Naive thymus-derived CD4-positive, alpha-beta T cell (primary cell): ENCODE measurements at places on chromosomes 6 and 20. TPM values are rescaled to one million over a fixed set of nuclear protein-coding genes. Genes with fewer than 3 reads are reported as not detected.
A peak's percentile ranks its signal among the peaks of the same experiment; 100 is the strongest.

GRCh38 chr6:7143476-7143974, 35.8 kb downstream of the RREB1 start:
- H3K27ac ChIP-seq, result peak overlapping the region; percentile 8
- peaks cover 46% of the 10 kb centered on the region for H3K4me1 ChIP-seq
- DNase-seq, result no peak
- peaks cover 4% of the 10 kb centered on the region for H3K36me3 ChIP-seq
- H3K27me3 ChIP-seq, result no peaks in the 10 kb centered on the region

The ACSS1 gene
- total RNA-seq, result 37.1 and 38.4 TPM in 2 replicates

- no peak overlapping the region for H3K27ac ChIP-seq
- H3K4me1 ChIP-seq, result no peaks in the 10 kb centered on the region
- H3K36me3 ChIP-seq, result no peaks in the 10 kb centered on the region
- no peak for DNase-seq
These were observed 148.1 kb downstream of the TAF4 start for GRCh38 chr20:61917474-61918145.

- no peaks in the 10 kb centered on the region for H3K36me3 ChIP-seq
- no peaks in the 10 kb centered on the region for H3K4me1 ChIP-seq
- no peaks in the 10 kb centered on the region for H3K27me3 ChIP-seq
These were observed 9.1 kb upstream of the TLDC2 start for GRCh38 chr20:36866681-36867495.

DNA sequence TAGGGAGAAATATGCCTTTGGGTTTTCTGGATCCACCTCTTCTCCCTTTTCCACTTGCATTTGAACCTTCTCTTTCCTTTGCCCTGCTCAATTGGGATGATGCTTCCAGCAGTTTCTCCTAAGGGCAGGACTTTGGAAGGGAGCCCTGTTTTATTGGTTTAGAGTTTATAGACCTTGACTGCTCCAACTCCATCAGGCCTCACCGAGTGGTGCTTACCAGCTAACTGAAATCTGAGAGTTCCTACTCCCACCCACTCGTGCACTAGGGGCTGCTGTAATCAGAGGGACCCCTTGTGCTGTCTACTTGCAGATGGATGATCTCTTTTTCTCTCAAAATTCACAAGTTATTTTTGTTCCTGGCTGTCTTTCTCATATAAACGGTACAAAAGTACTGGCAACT, 121.3 kb upstream of the SLC22A16 start:
- no peak for DNase-seq
- no peaks in the 10 kb centered on the region for H3K27me3 ChIP-seq
- no peaks in the 10 kb centered on the region for H3K36me3 ChIP-seq
- H3K4me1 ChIP-seq, result no peaks in the 10 kb centered on the region

GRCh38 chr20:53750827-53751619, 157.4 kb upstream of the ZNF217 start:
- peaks cover 53% of the 10 kb centered on the region for H3K4me1 ChIP-seq
- no peaks in the 10 kb centered on the region for H3K36me3 ChIP-seq
- no peak overlapping the region for H3K4me3 ChIP-seq
- no peaks in the 10 kb centered on the region for H3K27me3 ChIP-seq
- peak; percentile 42 for DNase-seq

DNA sequence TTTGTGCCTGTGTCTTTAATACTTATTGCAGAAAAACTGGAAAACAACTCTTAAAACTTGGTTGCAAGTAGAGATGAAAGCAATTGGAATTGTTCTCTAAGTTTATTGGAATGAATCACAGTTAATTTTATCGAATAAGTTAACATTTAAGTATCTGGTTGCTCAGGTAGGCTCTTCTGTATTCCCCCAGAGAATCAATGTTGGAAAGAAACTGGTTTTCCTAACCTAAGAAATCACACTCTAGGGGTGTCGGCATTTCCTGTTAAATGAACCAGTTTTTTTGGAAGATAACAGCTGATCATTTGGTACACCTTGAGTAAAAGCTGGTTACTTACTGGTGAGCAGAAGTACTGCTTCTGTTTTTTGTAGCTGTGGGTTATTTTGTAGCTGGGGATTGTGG, 5.2 kb downstream of the TFAP2C start:
- no peak overlapping the region for H3K4me3 ChIP-seq
- DNase-seq, result no peak
- no peaks in the 10 kb centered on the region for H3K4me1 ChIP-seq
- H3K27me3 ChIP-seq, result peaks cover 7% of the 10 kb centered on the region

DNA sequence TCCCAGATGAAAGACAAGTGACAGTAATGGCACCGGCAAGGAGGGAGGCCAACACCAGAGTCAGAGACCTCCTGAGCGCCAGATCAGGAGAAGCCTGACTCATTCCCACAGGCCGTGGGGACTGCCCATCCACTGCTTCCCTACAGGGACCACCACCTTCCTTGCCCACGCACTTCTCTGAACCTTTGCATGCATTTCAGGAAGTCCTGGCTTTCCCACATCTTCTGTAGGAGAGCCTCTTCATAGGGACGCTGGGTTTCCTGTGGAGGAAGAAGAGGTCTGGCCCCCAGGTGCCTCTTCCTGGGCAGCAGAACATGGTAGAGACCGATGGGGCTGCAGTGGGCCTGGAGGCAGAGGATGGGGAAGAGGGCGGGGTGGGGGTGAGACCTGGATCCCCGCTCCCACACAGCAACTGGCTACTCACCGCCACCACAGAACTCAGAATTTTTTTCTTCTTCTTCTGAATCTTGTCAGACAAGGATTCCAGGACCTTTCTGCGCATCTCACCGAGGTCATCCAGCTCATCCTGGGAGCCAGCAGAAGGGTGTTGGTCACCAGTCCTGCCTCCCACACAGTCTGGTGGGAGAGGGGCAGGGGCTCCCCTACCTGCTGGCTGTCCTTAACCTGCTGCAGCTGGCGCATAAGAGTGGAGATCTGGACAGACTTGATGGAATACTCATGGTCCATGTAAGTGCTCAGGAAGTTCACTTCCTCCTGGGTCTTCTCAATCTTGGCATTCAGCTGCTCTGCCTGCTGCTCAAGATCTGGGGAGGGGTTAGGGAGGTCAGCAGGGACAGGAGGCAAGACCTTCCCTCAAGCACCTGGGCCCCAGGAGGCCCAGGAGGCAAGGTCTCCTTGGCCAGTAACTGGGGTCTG, 13.7 kb downstream of the C20orf96 start:
- no peaks in the 10 kb centered on the region for H3K27me3 ChIP-seq
- no peaks in the 10 kb centered on the region for H3K4me1 ChIP-seq
- no peaks in the 10 kb centered on the region for H3K36me3 ChIP-seq
- H3K4me3 ChIP-seq, result no peak overlapping the region
- H3K27ac ChIP-seq, result no peak overlapping the region
- no peak for DNase-seq

DNA sequence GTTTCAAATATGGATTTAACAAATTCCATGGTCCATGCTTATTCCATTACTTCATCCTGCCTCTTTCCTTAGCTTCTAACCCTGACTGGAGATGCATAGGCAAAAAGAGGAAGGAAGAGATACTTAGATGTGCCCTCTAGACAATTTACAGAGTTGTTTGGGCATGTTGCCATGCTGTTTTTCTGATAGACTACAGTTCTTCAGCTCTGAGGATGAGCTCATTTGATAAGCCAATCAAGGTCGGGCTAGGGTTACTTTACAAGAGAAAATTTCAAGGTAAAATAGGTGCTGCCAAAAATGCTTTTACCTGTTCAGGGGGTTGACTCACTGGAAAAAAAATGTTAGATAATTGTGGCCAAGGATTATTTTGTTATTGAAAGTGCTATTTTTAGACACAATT, 5.9 kb downstream of the HCRTR2 start:
- H3K27me3 ChIP-seq, result no peaks in the 10 kb centered on the region
- H3K4me1 ChIP-seq, result no peaks in the 10 kb centered on the region
- no peak overlapping the region for H3K4me3 ChIP-seq
- DNase-seq, result no peak

The PLCB4 gene
- total RNA-seq, result not detected in 2 replicates

DNA sequence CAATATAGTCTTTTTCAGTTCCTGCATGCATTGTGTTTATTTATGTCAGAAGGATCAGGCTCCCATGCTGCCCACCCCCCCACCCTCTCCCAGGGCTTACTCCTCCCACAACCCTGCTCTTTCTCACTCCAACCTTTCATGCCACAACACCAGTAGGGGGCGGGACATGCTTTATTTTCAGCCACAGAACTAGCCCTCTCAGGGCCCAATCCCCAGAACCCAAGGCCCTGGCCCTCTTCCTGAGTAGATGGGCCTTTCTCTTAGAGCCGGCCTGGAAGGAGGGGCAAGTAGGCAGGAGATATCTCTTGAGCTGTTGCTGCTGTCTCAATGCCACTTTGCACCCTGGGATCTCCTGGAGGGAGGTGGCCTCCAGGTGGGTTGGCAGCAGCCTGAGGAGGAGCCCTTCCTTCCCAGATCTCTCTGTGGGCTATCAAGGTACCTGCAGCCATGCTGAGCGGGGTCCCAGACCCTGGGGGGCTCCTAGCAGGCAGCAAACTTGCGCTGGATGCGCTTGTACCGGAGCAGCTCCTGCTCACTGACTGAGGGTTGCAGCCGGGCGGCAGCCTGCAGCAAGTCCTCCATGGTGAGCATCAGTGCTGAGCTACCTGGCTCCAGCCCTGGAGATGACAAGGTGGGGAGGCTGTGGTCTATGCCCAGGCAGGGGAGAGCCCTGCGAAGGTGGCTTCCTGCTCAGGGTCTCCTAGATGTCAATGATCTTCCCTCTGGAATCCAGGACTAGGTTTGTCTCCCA, 3.5 kb downstream of the GNMT start:
- DNase-seq, result peak; percentile 36
- no peak overlapping the region for H3K4me3 ChIP-seq
- H3K27me3 ChIP-seq, result no peaks in the 10 kb centered on the region
- H3K4me1 ChIP-seq, result peaks cover 5% of the 10 kb centered on the region
- no peak overlapping the region for H3K27ac ChIP-seq

DNA sequence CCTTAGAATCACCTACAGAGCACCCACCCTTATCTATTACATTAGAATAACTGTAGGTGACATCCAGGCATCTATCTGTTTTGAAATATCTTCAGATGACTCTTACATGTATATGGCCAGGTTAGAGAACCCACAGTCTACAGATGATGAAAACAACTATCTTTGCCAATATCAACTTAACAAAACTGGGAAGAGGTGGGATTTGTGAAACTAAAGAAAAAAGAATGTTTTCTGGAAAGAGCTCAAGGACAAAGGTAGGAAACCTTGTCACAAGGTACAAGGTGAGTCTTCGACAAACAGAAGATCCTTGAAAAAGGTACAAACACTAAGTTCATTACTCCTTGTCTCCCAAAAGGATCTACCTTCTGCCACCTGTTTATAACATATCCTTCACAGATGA, 47.0 kb upstream of the DST start:
- DNase-seq, result no peak
- no peaks in the 10 kb centered on the region for H3K4me1 ChIP-seq
- H3K36me3 ChIP-seq, result no peaks in the 10 kb centered on the region

The LAMA2 gene
- not detected for total RNA-seq

DNA sequence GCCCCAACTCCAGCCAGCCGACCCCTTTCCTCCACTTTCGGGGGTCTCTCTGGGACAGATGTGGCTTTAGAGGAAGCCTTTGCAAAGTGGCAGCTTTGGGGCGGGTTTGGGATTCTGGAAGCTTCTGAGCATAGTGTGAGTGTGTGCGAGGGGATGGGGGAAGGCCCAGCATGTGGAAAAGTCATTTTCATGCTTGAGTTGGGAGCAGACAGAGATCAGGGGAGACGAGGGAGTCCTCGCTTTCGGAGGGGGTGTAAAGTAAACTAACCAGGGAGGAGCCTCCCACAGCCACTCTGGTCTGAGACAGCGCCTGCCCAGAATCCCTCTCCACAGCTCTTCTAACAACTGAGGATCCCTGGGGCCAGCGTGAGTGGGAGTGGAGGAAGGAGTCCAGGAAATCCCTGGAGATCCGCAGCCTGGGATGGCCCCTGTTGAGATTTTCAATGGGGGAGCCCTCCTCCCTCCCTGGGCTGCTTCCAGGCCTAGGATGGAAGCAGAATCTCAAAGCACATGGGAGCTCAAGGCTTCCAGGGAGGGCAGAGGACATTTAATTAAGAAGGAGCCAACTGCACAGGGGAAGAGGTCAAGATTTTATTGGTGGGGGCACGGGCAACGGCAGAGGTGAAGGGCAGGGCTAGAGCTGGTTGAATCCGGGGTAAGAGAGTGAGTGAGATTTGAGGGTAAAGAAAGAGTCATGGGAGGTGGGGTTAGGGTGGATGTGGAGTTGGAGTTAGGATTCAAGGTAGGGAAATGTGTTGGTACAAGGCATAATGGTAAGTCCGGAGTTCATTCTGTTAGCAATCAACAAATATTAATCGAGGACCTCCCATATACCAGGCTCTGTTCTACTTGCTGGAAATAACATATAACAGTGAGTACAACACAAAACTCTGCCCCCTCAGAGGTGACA, 102.3 kb upstream of the FOXP4 start:
- no peaks in the 10 kb centered on the region for H3K27me3 ChIP-seq
- H3K27ac ChIP-seq, result no peak overlapping the region
- DNase-seq, result no peak
- no peak overlapping the region for H3K4me3 ChIP-seq
- no peaks in the 10 kb centered on the region for H3K36me3 ChIP-seq
- H3K4me1 ChIP-seq, result peaks cover 36% of the 10 kb centered on the region

The OPRL1 gene
- 1.1 TPM for total RNA-seq

The TMEM151B gene
- not detected for total RNA-seq

The NPEPL1 gene
- 50.5 TPM for total RNA-seq

DNA sequence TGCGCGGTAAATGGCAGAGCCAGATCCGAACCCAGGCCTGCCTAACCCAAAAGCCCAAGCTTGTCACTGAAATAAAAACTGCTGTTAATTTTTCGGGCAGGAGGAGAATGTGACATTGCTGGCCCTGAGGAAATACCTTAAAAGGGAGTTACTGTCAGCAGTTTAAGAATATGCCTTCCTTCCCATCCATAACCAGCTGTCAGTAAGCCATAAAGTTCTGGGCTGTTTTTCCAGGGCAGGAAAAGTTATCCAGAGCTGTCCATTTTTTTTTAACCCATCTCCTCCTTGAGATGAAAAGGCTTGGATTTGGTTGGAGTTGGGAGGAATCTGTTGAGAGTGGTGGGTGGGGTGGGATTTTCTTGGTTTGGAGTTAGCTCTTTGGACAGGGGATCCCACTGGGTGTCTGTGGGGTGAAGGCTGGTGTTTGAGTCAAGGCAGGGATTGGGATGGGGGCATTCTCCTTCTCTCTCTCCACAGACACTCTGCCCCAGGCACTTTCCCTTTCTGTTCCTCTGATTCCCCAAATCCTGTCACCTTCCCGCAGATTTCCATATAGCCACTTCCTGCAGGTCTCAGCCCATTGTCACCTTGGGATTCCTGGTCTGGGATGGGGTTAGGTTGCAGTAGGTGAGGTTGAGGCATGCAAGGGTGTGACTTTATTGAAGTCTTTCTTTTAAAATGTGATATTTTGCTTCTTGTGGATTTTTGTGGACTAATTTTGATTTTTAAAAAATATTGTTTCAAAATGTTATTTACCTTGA, 4.3 kb upstream of the KCNG1 start:
- no peaks in the 10 kb centered on the region for H3K4me1 ChIP-seq
- no peak for DNase-seq
- H3K36me3 ChIP-seq, result no peaks in the 10 kb centered on the region
- no peaks in the 10 kb centered on the region for H3K27me3 ChIP-seq
